ENCODE measurements at places on chromosomes 2 and 18.

DNA sequence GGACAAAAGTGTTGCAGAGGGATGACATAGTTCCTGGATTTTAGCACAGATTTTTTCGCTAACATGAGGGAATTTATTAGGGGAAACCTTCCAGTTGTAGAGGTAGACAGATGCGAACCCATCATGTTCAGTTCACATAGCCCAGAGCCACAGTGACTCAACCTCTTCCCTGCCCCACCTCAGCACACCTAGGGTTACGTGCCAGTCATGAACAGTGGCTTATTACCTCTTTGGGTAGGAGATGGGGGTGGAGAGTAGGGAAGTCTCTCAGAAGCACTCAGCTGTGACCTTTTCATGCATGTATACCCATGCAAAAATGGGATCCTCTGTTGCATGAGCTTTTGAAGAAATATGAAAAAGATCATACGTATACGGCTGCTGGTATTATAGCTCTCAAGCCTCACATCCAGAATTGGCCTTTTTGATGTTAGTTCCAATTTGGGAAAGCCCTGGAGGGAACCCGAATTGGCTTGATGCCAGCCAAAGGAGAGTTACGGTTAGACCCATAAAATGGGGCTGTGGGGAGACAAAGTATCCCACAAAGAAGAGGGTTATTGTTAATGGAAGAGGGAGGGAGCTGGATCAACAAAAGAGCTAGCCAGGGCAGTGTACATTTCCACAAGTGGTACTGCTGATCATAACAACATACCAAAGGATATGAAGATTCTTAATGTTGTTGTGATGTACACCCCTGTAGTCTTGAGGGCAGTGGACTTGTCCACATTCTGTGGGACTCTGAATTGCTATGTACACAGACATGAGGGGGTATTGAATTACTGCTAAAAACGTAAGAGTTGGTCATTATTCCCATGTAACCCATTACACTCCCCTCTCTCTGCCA, 4.9 kb downstream of the TANC1 start:
- DNase-seq = no peak

- DNase-seq = no peak
Observed at GRCh38 chr2:203690117-203690431, 16.4 kb upstream of the CD28 start.

DNA sequence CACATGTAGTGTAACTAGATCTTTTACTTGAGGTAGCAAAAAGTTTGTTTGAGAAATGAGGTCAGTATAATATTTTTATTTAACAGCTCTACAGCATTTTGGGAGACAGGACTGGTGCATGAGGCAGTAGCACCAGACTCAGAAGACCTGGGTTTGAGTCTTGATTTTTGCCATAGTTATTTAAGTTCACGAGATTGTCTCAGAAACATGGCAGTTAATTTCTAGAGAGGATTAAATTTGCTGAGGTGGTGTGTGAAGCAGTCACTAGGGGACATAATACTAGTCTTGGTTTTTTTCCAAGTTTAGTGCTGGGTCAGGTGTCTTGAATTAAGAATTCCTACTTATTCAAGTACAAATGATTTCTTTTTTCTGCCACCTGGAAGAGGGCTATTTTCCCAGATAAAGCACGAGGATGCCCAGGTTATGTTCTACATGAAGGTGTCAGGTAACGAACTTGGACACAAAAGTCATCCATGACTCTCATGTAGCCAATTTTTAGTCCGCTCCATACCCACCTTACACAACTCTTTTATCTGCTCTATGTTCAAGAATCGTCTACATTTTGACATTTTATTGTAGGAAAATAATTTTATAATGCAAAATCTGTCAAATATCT, 1.4 kb downstream of the MARCHF7 start:
- peak; percentile 57 for DNase-seq

DNA sequence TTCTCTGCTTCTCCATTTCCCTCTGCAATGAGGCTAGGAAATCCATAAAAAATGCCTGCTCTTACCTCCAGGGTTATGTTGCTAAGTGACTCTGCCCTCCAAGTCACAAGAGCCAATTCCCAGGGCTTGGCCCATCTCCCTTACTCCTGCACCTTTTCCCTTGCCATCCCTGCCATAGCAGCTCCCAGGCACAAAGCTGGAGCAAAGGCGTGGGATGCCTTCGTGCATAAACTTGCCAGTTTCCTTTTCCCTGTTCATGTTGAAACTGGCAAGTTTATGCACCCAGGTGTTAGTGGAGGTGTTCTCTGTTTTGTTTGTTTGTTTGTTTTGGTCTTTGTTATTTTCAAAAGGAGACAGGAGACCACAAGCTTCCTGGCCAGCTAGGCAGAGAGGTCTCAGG, 195.1 kb downstream of the ACKR3 start:
- no peak for DNase-seq

DNA sequence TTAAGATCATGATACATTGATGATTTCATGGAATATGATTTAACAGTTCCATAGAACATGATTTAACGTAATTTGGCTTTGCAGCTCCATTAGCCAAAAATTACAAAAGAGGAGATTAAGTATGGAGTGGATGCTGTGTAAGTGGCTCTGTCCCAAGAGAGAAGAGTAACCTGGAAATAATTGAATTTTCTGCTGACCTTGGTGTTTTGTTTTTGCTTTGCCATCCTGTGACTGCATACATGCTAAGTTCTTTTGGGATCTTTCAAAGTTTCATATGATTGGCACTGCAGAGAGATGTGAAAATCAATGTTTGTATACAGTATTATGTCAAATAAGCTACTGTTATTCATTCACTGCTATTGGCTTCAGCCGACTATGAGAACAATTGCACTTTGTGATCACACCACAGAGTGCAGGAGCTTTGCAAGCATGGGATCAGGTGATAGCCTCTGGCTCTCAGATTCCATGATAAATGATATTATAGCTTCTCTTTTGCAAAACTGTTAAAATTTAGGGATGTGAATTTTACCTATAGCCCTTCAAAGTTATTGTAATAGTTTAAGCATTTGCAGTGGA, 46.1 kb upstream of the TMEM87B start:
- DNase-seq = no peak

DNA sequence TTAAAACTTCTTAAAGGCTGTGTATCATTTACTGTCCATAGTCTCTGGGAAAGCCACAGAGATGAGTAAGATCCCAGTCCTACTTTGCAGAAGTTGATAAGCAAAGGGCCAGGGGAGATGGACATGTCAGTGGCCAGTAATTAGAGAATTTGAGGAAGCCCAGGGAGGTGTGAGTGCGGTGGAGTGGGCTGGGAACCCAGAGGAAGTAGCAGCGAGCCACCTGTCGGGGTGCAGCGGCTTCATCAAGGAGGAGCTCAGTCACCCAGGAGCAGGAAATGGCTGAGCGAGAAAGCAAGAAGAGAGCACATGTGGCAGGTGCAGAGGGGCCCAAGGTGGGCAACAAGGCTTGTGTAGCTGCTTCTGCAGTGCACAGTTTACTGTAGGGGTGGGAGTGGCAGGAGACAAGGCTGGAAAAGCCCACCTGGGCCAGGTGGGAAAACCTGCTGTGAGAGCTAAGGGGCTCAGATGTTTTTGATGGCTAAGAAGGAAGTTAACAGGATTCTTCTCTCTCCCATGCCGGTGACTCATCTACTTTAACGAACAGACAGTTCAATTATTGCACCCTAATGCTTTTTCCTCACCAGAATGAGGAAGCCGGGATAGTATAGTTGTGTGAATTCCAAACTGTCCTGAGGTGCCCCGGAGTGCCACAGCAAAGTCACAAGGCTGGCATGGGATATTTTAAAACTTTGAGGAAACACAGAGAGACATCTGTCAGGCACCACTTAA, 34.8 kb upstream of the MGAT5 start:
- DNase-seq = no peak
